ENCODE measurements at places on chromosomes 12 and 14.

DNA sequence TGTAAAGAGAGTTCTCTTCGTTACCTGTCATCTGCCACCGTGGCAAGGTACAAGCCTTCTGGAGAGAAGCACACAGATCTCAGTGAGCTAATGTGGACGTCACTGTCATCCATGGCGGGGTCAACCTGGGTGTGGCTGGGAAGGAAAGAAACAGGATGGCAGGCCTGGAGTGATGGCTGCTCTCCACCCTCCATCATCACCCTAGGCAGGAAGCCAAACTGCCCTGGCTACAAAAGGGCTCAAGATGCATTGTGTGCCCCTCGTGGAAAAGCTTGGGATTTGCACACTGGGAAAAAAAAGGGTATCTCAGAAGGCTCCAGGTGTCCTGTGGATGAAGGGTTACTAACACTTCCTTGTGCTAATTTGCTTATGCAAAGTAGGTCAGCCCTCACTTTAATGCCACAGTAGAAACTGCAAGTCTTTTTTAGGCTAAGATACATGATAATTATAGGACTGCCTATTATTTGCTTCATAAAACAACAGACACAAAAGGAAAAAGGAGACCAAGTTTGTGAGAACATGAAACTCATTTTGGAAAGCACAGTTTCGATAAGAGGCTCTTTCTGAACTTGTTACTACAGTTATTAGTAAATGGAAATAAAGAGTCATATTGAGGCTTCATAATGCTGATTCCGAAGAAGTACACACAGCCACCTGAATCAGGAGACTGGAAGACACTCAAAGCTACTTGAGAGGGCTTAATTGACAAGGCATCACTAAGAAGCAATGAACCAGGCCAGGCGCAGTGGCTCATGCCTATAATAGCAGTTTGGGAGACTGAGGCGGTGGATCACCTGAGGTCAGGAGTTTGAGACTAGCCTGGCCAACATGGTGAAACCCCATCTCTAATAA lies 18.9 kb downstream of the RFC5 start:
- DNase-seq: no peak

- DNase-seq: no peak
These were observed 75.0 kb upstream of the HIF1A start for GRCh38 chr14:61620130-61620946.

DNA sequence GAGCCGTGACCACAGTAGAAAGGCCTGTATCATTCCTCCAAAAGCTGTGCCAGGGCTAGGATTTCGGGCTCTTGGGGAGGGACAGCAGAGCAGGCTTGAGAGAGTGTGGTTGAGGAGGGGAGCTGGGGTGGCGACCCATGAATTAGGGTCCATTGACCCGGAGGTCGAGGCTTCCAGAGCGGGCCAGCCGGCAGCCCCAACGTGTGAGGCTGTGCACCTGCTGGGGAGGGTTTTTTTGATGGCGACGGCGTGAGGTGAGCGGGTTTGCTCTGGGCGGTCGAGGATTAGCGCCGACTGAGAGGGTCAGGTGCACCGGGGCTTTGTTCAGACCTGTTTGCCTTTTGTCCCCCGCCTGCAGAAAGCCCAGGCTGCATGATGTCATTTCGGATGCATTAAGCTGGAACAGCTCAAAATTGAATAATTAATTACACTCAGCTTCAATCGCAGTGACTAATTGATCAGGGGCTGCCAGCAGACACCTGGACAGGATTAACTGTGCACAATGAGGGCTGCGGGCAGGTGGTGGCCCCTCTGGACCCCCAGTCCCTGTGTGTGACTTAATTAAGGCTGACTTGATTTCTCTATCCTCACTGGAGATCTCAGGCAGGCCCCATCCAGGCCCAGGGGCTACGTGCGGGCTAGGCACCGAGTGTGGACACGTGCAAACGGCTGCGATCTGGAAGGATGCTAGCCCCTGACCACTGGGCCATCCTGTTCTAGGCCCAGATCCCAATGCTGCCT lies 42.1 kb upstream of the MEG3 start:
- DNase-seq: no peak

DNA sequence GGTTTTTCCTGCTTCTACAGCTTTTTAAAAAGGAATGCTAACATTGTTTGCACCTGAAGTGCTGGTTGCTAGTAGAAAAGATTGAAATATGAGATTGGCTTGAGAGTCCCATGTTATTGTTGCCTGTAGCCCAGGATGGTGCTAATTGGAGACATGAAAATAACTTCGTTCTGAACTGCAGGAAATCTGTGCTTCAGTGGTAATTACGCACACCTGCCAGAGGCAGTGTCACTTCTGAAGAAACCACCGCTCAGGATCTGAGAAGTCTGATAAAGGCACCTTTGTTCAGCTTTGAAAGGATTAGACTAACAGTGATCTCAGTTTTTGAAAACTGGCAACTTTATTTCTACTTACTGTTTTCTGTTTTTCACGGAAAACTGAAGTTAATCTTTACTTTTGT lies 15.5 kb upstream of the ATP6V0A2 start:
- no peak for DNase-seq

- DNase-seq: no peak
These were observed 428.2 kb downstream of the RAD51B start for GRCh38 chr14:68247676-68248268.

- DNase-seq: no peak
These were observed 14.2 kb downstream of the DLK1 start for GRCh38 chr14:100740929-100741328.

- DNase-seq: no peak
These were observed 30.7 kb downstream of the DGLUCY start for GRCh38 chr14:91144425-91145145.

GRCh38 chr12:69732088-69732487 lies 6.6 kb upstream of the RAB3IP start:
- no peak for DNase-seq

- no peak for DNase-seq
These were observed 12.4 kb upstream of the P2RX7 start for GRCh38 chr12:121120323-121120722.

- DNase-seq: no peak
These were observed 41.9 kb downstream of the PELI2 start for GRCh38 chr14:56160088-56160487.

DNA sequence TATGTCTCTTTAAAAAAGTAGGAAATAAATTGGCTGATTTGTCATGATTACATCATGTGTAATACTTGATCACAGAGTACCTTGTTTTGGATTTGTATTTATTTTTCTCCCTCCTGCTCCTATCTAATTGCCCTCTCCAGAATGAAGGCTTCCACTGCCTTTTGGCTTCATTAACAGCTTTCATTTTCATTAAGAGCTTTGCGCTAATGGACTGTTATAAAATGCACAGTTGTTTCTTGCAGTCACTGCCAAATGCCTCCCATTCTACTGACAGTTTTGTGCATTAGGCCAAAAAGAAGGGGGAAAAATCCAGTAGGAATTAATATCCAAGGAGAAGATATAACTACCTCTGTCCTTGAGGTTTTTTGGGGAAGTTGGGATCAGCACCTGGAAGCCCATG lies 159.2 kb downstream of the NRXN3 start:
- DNase-seq: no peak

DNA sequence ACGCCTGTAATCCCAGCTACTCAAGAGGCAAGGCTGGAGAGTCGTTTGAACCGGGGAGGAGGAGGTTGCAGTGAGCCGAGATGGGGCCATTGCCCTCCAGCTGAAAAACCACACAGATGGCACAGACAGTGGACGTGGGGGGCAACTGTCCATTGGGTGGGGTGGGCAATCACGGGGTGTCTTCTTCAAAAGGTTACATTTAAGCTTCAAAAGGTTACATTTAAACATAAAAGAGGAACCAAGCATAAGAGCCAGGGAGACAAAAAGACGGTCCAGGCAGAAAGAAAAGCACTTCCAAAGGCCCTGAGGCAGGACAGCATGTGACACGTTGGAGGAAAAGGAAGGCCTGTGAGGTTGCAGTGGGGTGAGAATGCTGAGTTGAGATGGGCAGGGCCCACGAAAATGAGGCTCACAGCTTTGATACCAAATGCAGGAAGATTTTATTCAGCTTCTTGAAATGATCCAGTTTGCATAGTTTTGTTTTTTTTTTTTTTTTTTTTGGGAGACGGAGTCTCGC lies 10.7 kb downstream of the SCARB1 start:
- DNase-seq: no peak

GRCh38 chr12:1924996-1925683 lies 6.7 kb upstream of the CACNA2D4 start:
- DNase-seq: no peak

DNA sequence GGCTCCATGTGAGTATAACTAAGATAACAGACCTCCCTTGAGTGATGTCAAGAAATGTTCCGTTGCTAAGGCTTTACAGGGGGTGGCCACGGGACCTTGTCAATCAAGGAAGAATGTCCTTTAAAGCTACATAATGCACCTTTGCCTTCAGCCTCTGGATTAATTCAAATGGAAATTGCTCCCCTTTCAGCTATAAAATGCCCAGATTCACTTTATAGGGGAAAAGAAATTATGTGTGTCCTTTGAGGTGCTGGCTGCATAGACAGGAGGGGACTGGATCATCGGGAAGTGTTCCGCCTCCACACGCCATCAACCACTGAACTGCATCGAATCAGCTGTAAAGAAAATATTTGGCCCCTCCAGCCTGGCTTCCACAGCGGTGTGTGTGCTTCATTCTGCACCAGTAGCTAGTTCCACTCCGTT lies 415.4 kb downstream of the DPF3 start:
- no peak for DNase-seq

- no peak for DNase-seq
These were observed 58.3 kb downstream of the ATP2A2 start for GRCh38 chr12:110339184-110339952.

DNA sequence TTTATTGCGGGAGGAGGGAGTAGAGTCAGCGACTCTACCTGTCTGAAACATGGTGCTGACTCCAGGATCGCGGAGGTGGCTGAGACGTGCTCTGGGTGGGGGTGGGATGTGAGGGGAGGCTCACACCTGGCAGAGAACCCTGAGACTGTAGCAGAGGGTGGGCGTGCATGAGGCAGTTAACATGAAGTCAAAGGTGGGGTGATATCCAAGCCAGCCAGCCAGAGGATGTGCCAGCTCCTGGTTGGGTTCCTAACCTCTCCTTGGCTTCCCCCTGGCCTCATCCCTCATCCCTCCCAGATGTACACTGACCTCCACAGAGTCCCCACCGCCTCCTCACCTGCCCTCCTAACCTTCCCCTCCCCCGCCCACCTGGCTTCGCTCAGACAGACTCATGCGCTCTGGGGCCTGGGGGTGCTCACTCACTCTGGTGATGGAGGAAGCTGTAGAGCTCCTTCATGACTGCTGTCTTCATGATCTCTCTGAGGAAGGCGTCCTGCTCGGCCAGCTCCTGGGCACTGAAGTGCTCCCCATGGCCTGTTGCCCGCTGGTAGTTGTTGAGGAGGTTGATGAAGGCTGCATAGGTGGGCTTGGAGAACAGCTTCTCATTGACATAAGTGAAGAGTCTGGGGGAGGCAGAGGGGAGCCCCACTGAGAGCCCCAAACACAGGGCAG lies 9.3 kb downstream of the ENDOU start:
- no peak for DNase-seq

DNA sequence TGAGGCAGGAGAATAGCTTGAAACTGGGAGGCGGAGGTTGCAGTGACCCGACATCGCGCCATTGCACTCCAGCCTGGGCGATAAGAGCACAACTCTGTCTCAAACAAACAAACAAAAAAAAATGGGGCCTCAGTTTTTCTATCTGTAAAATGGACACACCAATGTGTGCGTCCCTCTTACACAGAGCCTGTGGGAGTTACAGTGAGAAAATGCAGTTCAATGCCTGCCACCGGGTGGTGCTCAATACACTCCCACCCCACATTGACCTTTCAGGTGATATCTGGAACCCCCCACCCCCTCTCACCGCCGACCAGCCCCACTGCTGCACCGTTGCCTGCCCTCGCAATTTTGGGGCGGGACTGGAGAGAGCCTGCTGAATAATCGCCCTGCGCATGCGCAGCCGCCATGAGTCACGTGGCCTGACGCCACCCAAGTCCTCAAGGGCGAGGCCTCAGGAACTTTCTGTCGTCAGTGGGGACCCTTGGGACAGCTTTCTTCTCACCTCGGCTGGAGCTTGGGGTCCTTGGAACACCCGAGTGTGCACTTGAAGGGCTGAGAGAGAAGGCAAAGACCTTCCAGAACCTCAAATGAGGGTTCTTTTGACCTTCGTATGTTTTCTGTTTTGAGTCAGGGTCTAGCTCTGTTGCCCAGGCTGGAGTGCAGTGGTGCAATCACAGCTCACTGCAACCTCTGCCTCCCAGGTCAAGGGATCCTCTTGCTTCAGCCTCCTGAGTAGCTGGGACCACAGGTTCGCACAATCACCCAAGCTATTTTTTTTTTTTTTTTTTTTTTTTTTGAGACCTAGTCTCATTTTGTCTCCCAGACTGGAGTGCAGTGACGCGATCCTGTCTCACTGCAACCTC lies 14.6 kb upstream of the CABP1 start:
- no peak for DNase-seq

GRCh38 chr12:80504389-80505163 lies 60.5 kb downstream of the PTPRQ start:
- no peak for DNase-seq

DNA sequence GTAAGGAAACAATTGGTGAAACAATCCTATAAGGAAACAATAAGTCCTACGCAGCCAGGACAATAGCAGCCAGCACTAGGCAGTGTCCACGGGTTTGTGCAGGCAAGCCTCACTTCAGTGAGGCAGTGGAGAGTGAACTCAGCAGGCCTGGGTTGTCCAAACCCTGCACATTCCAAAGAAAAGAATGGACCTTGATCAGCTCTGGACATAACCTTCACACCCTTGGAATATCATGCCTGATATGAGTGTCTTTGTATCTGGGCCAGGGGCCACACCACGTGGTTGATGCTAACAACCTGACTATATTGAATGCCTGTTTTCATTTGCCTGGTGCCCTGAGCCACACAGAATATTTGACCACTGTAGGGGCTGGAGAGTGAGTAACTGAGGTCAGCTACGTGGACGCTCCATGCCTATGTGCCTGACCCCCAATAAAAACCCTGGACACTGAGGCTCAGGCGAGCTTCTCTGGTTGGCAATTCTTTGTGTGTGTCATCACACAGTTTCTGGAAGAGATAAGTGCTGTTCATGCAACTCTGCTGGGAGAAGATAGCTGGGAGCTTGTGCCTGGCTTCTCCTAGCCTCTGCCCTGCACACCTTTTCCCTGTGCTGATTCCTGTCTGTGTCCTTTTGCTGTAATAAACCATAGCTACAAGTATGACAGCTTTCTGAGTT lies 81.4 kb upstream of the NCOR2 start:
- no peak for DNase-seq

Measured in stimulated activated CD8-positive, alpha-beta memory T cell treated with anti-CD3 and anti-CD28 coated beads, Interleukin-12 subunit alpha, Interleukin-12 subunit beta, amount 100 ng/mL, for 1 hour (primary cell).